Suprapubic skin (tissue), 4 donors: ENCODE measurements at places on chromosomes 5 and 9. TPM values are rescaled to one million over a fixed set of nuclear protein-coding genes. Genes with fewer than 3 reads are reported as not detected.
A peak's percentile ranks its signal among the peaks of the same experiment; 100 is the strongest.

The MCTP1 gene
- total RNA-seq = 14.8 TPM

The SLC46A2 gene
- 64.2 TPM for total RNA-seq

The RCL1 gene
- 75.7 TPM for total RNA-seq

The TMEM174 gene
- not detected for total RNA-seq

The DRD1 gene
- total RNA-seq = not detected

The SLC44A1 gene
- 36.2 TPM for total RNA-seq

The FAM169A gene
- total RNA-seq = 0.15 TPM

The C9orf43 gene
- total RNA-seq = 2.0 TPM

The RBM27 gene
- total RNA-seq = 21.6 TPM

The LCNL1 gene
- total RNA-seq = 0.40 TPM

The TRIM36 gene
- 2.3 TPM for total RNA-seq

The PCDHA7 gene
- total RNA-seq = not detected

The NAIP gene
- 18.1 TPM for total RNA-seq

The NIPAL4 gene
- total RNA-seq = 68.3 TPM

DNA sequence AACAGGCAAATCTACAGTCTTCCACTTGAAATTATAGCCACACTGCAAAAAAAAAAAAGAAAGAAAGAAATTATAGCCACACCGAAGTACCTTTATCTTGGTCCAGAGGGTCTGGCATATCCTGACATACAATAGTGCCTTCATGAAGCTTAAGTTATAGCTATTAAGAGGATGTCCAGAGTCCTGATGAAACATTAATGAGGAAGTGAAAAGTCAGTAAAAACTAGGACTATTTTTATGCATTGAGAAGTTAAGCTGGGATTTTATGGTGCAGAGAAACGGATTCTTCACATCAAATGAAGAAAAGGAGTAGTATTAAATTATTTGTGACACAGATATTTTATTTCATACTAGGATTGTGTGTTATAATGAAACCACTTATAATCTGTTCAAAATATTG lies 123.9 kb downstream of the SV2C start:
- no peak for DNase-seq
- no peaks in the 10 kb centered on the region for H3K36me3 ChIP-seq
- peaks cover 16% of the 10 kb centered on the region for H3K4me1 ChIP-seq
- H3K27me3 ChIP-seq = no peaks in the 10 kb centered on the region

- no peak for DNase-seq
- no peaks in the 10 kb centered on the region for H3K4me1 ChIP-seq
- peaks cover 66% of the 10 kb centered on the region for H3K36me3 ChIP-seq
- H3K27ac ChIP-seq = no peak overlapping the region
- no peaks in the 10 kb centered on the region for H3K27me3 ChIP-seq
Observed at GRCh38 chr9:2066312-2067273, 51.4 kb downstream of the SMARCA2 start.

DNA sequence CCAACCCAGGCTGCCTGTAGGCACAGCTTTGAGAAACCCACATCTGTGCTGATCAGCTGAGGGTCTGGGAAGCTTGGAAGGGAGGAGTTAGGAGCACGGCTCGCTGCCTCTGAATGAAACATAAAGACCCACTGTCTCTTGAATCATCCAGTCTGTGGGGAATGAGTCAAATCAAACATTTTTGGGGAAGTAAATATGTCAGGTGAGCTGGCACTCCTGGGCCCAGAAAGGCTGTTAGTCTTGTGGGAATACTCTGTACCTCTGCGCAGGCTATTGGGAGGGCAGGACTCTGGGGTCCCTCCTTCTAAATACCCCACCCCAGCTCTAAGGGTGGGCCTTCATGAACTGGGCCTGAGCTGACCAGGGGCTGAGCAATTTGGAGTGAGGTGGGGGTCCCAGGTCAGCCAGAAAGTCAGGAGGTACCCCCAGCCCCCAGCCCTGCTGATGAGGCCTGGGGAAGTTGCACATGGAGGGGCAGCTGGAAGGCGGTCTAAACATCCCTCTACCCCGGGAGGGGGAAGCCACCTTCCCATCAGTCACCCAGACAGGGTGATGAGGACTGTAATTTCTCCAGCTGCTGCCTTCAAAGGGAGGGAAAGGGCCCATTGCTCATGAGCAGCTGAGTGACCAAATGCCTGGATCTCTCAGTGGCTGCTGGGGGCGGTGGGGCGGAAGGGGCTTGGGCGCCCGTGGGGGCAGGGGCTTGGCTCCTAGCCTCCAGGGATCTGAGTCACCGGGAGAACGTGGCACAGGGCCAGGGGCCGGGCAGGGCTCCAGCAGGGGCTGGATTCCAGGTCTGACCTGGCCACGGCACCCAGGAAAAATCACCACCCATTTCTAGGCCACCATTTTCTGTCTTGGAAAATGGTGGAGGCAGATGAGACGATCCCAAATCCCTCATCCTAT lies 10.8 kb downstream of the FIBCD1 start:
- DNase-seq = no peak
- peaks cover 18% of the 10 kb centered on the region for H3K4me1 ChIP-seq
- H3K27me3 ChIP-seq = peaks cover 57% of the 10 kb centered on the region
- no peaks in the 10 kb centered on the region for H3K36me3 ChIP-seq
- no peak overlapping the region for H3K27ac ChIP-seq

- H3K36me3 ChIP-seq = no peaks in the 10 kb centered on the region
- DNase-seq = no peak
- H3K27ac ChIP-seq = no peak overlapping the region
- H3K27me3 ChIP-seq = peaks cover 16% of the 10 kb centered on the region
Observed at GRCh38 chr5:154575546-154576428, 97.8 kb upstream of the HAND1 start.

DNA sequence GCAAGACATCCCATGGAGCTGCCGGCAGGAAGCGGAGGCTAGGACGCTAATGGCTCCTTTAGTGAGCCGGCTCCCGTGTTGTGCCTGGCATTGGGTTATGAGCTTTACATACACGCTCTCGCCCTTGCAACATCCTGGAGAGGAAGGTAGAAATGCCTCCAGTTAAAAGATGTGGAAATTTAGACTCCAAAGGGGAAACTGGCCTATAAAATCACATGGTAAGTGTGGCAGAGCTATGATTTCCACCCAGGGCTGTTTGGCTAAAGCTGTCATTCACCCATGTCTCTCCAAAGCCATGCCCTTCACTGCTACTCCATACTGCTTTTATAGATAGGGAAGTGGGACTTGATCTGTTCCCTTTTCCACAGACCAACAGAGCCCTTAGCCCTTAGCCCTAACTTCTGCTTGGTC lies 5.2 kb downstream of the GM2A start:
- no peaks in the 10 kb centered on the region for H3K27me3 ChIP-seq
- no peak for DNase-seq
- H3K4me1 ChIP-seq = peaks cover 64% of the 10 kb centered on the region
- peaks cover 10% of the 10 kb centered on the region for H3K36me3 ChIP-seq
- H3K27ac ChIP-seq = peak overlapping the region; percentile 34

GRCh38 chr5:78062645-78063044 lies 231.9 kb downstream of the AP3B1 start:
- no peak overlapping the region for H3K4me3 ChIP-seq
- H3K36me3 ChIP-seq = no peaks in the 10 kb centered on the region
- DNase-seq = no peak
- no peaks in the 10 kb centered on the region for H3K4me1 ChIP-seq
- no peak overlapping the region for H3K27ac ChIP-seq
- no peaks in the 10 kb centered on the region for H3K27me3 ChIP-seq

DNA sequence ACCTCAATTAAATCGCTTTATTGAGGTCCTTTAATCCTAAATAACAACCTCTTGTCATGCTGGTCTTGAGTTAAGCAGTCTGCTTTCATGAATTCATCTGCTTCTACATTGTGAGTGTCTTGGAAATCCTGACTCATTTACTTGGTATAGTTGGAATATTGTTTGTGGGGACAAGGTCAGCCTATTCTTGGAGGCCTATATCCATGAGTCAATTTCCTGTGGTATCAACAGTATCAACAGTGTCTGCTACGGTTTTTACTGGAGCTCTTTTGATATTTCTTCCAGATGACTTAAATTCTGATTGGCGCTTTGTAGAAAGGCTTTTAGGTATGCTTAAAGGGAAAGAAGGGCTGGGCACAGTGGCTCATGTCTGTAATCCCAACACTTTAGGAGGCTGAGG lies 71.2 kb upstream of the PARP8 start:
- no peak overlapping the region for H3K27ac ChIP-seq
- no peaks in the 10 kb centered on the region for H3K4me1 ChIP-seq

DNA sequence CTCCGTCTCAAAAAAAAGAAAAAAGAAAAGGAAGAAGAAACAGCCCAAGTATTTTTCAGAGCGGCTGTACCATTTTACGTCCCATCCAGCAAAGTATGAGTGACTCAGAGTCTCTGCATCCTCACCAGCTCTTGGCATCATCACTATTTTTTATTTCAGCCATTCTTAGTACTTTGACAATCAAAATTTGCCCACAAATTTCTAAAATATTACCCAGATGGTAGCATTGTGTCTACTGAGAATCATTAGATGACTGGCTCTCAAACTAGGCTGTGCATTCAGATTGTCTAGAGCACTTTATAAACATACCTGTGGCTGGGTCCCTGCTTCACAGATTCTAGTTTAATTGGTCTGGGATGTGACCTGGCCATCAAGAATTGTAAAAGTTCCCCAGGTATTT lies 21.6 kb upstream of the MELK start:
- H3K36me3 ChIP-seq = no peaks in the 10 kb centered on the region
- no peaks in the 10 kb centered on the region for H3K4me1 ChIP-seq
- H3K27ac ChIP-seq = no peak overlapping the region
- DNase-seq = no peak

DNA sequence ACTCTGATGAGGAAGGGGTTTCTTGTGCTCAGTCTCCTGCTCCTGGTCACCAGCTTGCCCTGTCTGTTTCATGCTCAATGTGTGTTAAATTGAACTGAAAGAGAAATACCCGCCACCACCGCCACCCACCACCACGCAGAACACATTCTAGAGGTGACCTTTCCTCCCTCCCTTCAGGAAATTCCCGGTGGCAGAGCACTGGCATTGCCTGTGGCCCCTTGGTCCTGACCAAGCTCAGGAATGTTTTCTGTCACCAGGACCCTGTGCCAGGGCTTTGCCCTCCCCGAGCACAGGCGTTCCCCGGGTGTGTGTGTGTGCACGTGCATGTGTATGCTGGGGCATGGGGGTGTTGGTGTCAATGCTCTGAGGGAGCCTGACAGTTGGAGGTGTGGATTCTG lies 10.2 kb upstream of the SLC25A51 start:
- no peak for DNase-seq
- H3K27me3 ChIP-seq = no peaks in the 10 kb centered on the region
- H3K4me3 ChIP-seq = no peak overlapping the region
- no peak overlapping the region for H3K27ac ChIP-seq

GRCh38 chr5:165328846-165329245 lies 1823.4 kb downstream of the MAT2B start:
- no peaks in the 10 kb centered on the region for H3K36me3 ChIP-seq
- no peaks in the 10 kb centered on the region for H3K27me3 ChIP-seq
- DNase-seq = no peak
- no peak overlapping the region for H3K27ac ChIP-seq

DNA sequence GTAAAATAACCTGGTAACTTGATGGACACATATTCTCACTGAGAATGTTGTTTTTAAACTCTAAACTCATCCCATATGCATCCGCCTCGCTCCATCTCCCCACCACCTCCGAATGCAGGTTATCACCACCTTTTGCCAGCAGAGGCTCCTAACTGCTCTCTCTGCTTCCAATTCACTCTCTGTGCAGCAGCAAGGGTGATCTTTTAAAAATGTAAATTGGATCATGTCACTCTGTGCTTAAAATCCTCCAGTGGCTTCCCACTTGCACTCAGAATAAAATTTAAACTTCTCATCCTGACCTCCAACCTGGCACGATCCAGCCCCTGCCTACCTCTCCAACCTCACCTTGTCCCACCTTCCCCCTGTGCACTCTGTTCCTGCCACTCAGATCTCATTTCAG lies 317.2 kb downstream of the ZSWIM6 start:
- DNase-seq = no peak
- H3K4me1 ChIP-seq = no peaks in the 10 kb centered on the region
- H3K36me3 ChIP-seq = no peaks in the 10 kb centered on the region

GRCh38 chr5:170782438-170782837 lies 1.1 kb upstream of the GABRP start:
- no peak for DNase-seq
- no peak overlapping the region for H3K4me3 ChIP-seq
- no peaks in the 10 kb centered on the region for H3K4me1 ChIP-seq
- H3K36me3 ChIP-seq = no peaks in the 10 kb centered on the region
- no peak overlapping the region for H3K27ac ChIP-seq
- no peaks in the 10 kb centered on the region for H3K27me3 ChIP-seq

GRCh38 chr5:132655821-132656773 lies 1.9 kb upstream of the IL13 start:
- peak overlapping the region; percentile 52 for H3K4me3 ChIP-seq
- no peak for DNase-seq
- no peaks in the 10 kb centered on the region for H3K36me3 ChIP-seq
- peaks cover 16% of the 10 kb centered on the region for H3K4me1 ChIP-seq

GRCh38 chr5:143244000-143244736 lies 159.3 kb downstream of the NR3C1 start:
- H3K4me1 ChIP-seq = peaks cover 13% of the 10 kb centered on the region
- no peaks in the 10 kb centered on the region for H3K27me3 ChIP-seq
- peak; percentile 84 for DNase-seq
- no peaks in the 10 kb centered on the region for H3K36me3 ChIP-seq

DNA sequence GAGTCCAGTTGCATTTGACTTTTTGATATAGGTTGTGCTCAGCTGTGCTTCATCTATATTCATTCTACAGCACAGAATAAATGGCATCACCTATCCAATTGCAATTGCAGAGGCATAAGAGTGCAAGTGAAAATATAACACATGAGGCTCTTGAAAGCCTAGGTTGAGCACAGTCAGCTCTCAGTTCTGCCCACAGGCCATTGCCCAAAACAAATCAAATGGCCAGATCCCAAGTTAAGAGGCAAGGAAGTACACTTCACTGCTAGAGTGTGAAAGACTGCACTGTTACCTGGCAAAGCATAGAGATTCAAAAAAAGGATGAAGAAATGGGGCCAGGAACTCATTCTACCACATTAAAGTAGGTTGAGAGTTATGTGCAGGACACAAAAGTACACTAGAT lies 305.5 kb upstream of the SEMA6A start:
- H3K36me3 ChIP-seq = no peaks in the 10 kb centered on the region
- no peaks in the 10 kb centered on the region for H3K27me3 ChIP-seq
- H3K27ac ChIP-seq = no peak overlapping the region

DNA sequence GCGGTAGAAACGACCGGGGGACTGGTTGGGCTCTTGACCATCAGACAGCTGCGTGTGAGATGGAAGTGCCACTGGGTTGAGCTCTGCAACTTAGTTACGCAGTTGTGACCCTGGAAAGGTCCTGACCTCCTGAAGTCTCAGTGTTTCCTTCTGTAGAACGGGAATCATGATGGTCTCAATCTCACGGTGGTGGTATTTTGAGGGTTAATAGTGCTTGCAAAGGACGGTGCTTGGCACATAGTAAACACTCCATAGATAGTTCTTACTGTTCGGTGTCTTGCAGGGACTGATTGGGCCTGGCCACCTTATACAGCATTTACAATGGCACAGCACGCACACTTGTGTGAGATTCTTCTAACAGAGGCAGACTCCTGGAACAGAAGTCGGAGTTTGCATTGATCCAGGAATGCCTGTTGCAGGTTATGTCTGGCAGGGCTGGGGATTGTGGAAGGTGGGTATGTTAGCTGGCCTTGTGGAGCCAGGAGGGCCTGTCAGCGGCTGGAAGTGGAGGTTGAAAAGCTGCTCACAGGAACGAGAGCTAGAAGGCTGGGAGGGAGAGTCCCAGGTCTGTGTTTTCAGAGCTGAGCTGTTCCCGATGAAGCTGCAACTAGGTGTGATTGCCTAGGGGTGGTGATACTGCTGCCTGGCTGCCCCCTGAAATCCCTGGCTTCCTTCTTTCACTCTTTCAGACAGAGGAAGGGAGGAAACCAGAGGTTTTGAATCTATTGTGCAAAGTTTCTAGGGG lies 962 bp upstream of the TXN start:
- peak overlapping the region; percentile 86 for H3K4me3 ChIP-seq
- H3K27ac ChIP-seq = peak overlapping the region; percentile 93
- DNase-seq = no peak
- H3K36me3 ChIP-seq = no peaks in the 10 kb centered on the region
- H3K4me1 ChIP-seq = peaks cover 32% of the 10 kb centered on the region
